ENCODE measurements at places on chromosomes 3 and 15.
A peak's percentile ranks its signal among the peaks of the same experiment; 100 is the strongest.

- H3K27me3 ChIP-seq, result no peaks in the 10 kb centered on the region
- H3K4me3 ChIP-seq, result no peak overlapping the region
- no peak overlapping the region for H3K27ac ChIP-seq
- H3K36me3 ChIP-seq, result no peaks in the 10 kb centered on the region
- H3K4me1 ChIP-seq, result no peaks in the 10 kb centered on the region
These were observed 182.7 kb downstream of the MEX3B start for GRCh38 chr15:81863162-81863561.

- H3K4me3 ChIP-seq, result no peak overlapping the region
- H3K27me3 ChIP-seq, result no peaks in the 10 kb centered on the region
- no peaks in the 10 kb centered on the region for H3K36me3 ChIP-seq
- no peaks in the 10 kb centered on the region for H3K4me1 ChIP-seq
These were observed 366.3 kb downstream of the FEZF2 start for GRCh38 chr3:62007036-62007435.

DNA sequence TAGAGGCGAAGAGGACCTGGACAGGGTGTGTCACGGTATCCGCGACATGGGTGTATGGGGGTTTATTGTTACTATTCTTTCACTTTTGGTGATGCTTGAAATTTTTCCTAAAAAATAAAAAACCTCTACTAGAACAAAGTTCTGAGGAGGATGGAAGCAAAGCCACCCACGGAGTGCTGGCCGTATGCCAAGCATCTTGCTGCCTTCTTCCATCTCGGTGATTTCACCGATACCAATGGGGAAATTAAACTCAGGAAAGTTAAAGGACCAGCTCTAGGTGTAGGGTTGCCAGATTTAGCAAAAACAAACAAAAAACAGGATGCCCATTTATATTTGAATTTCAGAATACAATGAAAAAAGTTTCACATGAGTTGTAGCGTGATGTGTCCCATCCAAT, 33.9 kb downstream of the SMAD6 start:
- no peak for DNase-seq

- no peaks in the 10 kb centered on the region for H3K4me1 ChIP-seq
- H3K4me3 ChIP-seq, result no peak overlapping the region
- peaks cover 97% of the 10 kb centered on the region for H3K36me3 ChIP-seq
These were observed 79.9 kb downstream of the VGLL4 start for GRCh38 chr3:11563865-11564185.

GRCh38 chr15:80173022-80173759, 20.4 kb downstream of the FAH start:
- no peak overlapping the region for H3K27ac ChIP-seq
- no peaks in the 10 kb centered on the region for H3K4me1 ChIP-seq
- H3K36me3 ChIP-seq, result no peaks in the 10 kb centered on the region
- H3K27me3 ChIP-seq, result no peaks in the 10 kb centered on the region

DNA sequence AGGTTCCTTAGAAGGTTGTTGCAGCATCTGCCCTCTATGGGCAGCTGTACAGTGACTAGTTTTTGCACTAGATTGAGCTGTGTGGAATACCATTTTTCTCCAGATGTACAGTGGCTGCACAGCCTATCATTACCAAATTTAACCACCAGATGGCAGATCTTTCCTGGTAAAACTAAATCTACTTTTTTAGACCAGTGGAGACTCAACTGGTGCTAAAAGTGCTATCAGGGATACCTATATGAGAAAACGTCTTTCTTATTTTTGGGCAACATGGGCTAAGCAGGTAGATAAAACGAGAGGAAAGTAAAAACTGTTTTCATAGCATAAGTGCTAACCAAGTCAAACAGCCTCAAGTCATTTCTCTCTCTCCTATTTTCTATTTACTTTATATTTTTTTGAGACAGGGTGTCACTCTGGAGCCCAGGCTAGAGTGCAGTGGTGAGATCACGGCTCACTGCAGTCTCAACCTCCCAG, 21.2 kb downstream of the IGSF10 start:
- no peaks in the 10 kb centered on the region for H3K4me1 ChIP-seq
- H3K27me3 ChIP-seq, result no peaks in the 10 kb centered on the region
- no peak overlapping the region for H3K4me3 ChIP-seq
- no peaks in the 10 kb centered on the region for H3K36me3 ChIP-seq
- peak overlapping the region; percentile 11 for H3K27ac ChIP-seq

GRCh38 chr3:115766587-115767482, 143.5 kb downstream of the GAP43 start:
- no peak overlapping the region for H3K4me3 ChIP-seq
- H3K36me3 ChIP-seq, result no peaks in the 10 kb centered on the region
- H3K27ac ChIP-seq, result no peak overlapping the region
- DNase-seq, result no peak

DNA sequence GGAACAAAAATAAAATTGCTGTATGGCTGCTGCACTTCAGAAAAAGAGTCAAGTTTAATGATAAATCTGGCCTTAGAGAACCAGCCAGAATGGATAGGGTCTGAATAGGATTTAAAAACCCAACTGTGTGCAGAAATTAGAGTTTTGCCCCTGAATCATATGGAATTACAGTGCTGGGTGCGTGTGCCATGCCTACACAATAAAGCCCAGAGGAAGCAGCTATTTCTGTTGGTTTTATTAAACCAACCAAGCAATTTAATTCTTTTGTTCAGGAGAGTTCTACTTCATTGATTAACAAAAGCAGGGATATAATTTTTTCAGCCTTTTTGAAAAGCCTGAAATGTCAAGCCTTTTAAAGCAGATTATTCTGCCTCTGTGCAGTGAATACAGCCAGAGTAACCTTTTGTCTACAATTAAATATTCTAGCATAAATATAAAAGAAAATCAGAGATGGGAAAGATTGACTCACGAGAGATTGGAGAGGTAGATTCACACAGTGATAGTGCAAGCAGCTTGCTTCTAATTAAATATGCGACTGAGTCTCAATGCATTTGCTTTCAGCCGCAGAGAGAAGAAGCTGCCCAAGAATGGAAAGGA, 66.7 kb upstream of the DNAJC19 start:
- no peak for DNase-seq
- H3K36me3 ChIP-seq, result no peaks in the 10 kb centered on the region
- no peak overlapping the region for H3K27ac ChIP-seq
- H3K4me3 ChIP-seq, result no peak overlapping the region
- H3K4me1 ChIP-seq, result no peaks in the 10 kb centered on the region

GRCh38 chr3:42712344-42712648, 9.7 kb upstream of the HHATL start:
- peaks cover 5% of the 10 kb centered on the region for H3K27me3 ChIP-seq
- H3K4me3 ChIP-seq, result no peak overlapping the region

DNA sequence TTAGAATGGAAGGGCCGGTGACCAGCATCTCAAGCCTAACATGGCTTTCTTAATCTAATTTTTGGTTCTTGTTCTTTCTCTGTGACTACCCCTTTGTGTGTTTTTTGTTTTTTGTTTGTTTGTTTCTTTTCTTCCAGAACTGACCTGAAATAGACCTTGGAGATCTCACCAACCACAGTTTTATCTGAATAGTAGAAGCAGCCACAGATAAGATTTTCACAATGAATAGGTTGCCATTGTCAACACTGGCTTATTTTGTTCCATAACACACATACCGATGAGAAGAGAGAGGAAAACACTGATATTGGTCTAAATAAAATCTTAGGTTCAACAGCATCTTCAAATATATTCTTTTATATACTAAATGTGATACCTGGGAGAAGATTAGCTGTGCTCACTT, 11.5 kb downstream of the ILDR1 start:
- no peak overlapping the region for H3K4me3 ChIP-seq
- H3K4me1 ChIP-seq, result no peaks in the 10 kb centered on the region
- H3K27me3 ChIP-seq, result peaks cover 8% of the 10 kb centered on the region
- H3K36me3 ChIP-seq, result no peaks in the 10 kb centered on the region
- DNase-seq, result no peak

- no peak for DNase-seq
- no peak overlapping the region for H3K4me3 ChIP-seq
- peaks cover 41% of the 10 kb centered on the region for H3K4me1 ChIP-seq
- H3K27ac ChIP-seq, result peak overlapping the region; percentile 55
These were observed 23.1 kb downstream of the DCLK3 start for GRCh38 chr3:36741285-36741684.

- H3K27me3 ChIP-seq, result no peaks in the 10 kb centered on the region
- no peak overlapping the region for H3K4me3 ChIP-seq
- H3K4me1 ChIP-seq, result no peaks in the 10 kb centered on the region
- H3K36me3 ChIP-seq, result no peaks in the 10 kb centered on the region
- no peak for DNase-seq
These were observed 534.6 kb upstream of the ATP11B start for GRCh38 chr3:182258538-182259177.

DNA sequence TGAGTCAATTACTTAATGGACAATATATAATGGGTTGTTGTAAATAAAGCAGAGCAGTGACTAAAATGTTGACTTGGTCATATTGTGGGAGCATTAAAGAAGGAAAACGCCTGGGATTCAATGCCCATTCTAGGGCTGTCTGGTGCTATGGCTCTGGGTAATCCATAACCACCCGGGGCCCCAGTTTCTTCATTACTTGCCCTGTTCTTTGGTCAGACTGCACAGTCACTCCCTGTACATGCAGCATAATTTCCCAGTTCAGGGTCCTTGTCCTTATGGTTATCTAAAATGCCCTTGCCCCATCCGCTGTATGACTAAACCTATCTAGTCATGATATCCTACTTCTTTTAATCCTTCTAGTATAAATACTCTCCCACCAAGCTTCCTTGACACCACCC, 27.5 kb upstream of the DENND4A start:
- H3K27ac ChIP-seq, result no peak overlapping the region
- H3K4me1 ChIP-seq, result no peaks in the 10 kb centered on the region
- H3K27me3 ChIP-seq, result no peaks in the 10 kb centered on the region
- no peak overlapping the region for H3K4me3 ChIP-seq

GRCh38 chr3:155984791-155985417, 114.5 kb downstream of the GMPS start:
- no peak overlapping the region for H3K27ac ChIP-seq
- no peaks in the 10 kb centered on the region for H3K27me3 ChIP-seq
- H3K4me1 ChIP-seq, result no peaks in the 10 kb centered on the region
- DNase-seq, result no peak
- H3K36me3 ChIP-seq, result no peaks in the 10 kb centered on the region

GRCh38 chr3:64022451-64023186, 675 bp downstream of the PSMD6 start:
- H3K27ac ChIP-seq, result peak overlapping the region; percentile 91
- H3K4me1 ChIP-seq, result peaks cover 31% of the 10 kb centered on the region
- DNase-seq, result peak; percentile 20

GRCh38 chr3:143478115-143478693, 358.6 kb downstream of the CHST2 start:
- H3K4me1 ChIP-seq, result peaks cover 27% of the 10 kb centered on the region
- H3K27me3 ChIP-seq, result no peaks in the 10 kb centered on the region
- no peak overlapping the region for H3K27ac ChIP-seq
- H3K4me3 ChIP-seq, result no peak overlapping the region
- no peaks in the 10 kb centered on the region for H3K36me3 ChIP-seq
- no peak for DNase-seq

DNA sequence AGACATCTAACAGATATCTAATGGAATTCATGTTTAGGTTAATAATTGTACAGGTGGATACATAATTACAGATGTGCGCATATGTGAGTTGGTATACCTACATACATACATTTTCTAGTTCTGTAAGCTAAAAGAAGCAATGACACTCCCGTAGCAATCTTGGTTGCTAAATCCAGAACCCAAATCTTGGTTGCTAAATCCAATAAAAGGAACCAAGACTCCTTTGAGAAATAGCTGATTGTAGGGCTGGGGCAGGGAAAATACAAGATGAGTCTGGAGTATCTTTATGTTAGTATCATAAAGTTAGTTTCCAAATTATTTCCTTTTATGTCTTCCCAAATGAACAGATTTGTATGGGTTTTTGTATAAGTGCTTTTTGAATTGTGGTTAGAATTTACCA, 135.2 kb downstream of the TMCC1 start:
- no peaks in the 10 kb centered on the region for H3K4me1 ChIP-seq
- no peak for DNase-seq
- no peaks in the 10 kb centered on the region for H3K27me3 ChIP-seq
- H3K4me3 ChIP-seq, result no peak overlapping the region
- no peaks in the 10 kb centered on the region for H3K36me3 ChIP-seq
- no peak overlapping the region for H3K27ac ChIP-seq

DNA sequence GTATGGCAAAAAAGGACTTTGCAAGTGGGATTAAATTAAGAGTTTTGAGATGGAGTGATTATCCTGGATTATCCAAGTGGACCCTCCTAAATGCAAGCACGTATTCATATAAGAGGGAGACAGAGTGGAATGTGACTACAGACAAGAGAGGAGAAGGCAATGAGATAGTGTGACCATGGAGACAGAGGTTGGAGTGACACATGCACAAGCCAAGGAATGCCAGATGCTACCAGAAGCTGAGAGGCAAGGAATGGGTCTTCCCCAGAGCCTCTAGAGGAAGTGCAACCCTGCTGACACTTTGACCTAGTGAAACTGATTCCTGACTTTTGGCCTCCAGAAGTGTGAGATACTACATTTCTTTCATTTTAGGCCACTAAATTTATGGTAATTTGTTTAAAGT, 117.2 kb downstream of the UACA start:
- H3K36me3 ChIP-seq, result no peaks in the 10 kb centered on the region
- H3K4me3 ChIP-seq, result no peak overlapping the region
- H3K4me1 ChIP-seq, result no peaks in the 10 kb centered on the region
- no peak overlapping the region for H3K27ac ChIP-seq
- DNase-seq, result no peak

GRCh38 chr3:42751609-42752008, 21.4 kb downstream of the CCDC13 start:
- no peaks in the 10 kb centered on the region for H3K4me1 ChIP-seq
- no peaks in the 10 kb centered on the region for H3K27me3 ChIP-seq
- DNase-seq, result no peak
- H3K4me3 ChIP-seq, result no peak overlapping the region

DNA sequence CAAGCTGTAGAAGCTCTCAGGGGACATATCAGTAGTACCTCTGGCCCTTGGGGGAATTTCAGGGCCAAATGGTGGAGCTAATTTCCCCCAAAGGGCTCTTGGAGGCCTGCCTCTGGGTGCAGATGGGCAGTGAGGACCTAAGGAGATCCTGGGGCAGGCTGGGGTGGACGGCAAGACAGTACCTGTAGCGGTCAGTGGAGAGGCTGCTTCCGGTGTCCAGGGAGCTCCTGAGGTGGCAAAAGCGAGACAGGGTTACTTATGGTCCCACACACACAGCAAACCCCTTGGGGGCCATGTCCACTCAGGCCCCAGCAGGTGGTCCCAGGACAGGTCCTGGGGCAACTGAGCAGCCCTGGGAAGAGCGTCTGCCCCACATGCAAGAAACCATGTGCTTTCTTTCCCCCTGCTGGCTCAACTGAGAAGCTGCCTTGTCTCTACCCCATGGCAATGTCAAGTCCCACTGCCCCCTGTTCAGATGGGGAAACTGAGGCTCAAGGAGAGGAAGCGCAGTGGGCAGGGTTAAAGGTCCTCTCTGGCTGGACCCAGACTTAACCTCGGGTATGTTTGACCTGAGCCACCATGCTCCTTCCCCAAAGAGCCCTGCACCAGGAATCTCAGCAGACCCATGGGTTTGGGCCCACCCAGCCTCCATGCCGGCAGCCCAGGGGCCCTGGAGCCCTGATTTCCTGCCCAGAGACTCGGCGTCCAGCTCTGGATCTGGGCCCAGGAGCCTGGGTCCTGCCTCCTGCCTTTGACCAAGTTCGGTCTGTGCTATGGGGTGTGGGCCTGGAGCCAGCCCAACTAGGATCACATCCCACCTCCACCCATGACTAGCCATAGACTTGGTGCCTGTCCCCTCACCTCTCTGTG, 25.7 kb downstream of the IQSEC1 start:
- H3K4me3 ChIP-seq, result no peak overlapping the region
- DNase-seq, result no peak
- H3K27me3 ChIP-seq, result no peaks in the 10 kb centered on the region

- H3K27me3 ChIP-seq, result no peaks in the 10 kb centered on the region
- no peaks in the 10 kb centered on the region for H3K4me1 ChIP-seq
- H3K4me3 ChIP-seq, result no peak overlapping the region
- no peak overlapping the region for H3K27ac ChIP-seq
These were observed 231.3 kb downstream of the OCA2 start for GRCh38 chr15:27867861-27868260.

Data from DND-41 (cell line).